ENCODE measurements at places on chromosomes 1 and 21. TPM values are rescaled to one million over a fixed set of nuclear protein-coding genes. Genes with fewer than 3 reads are reported as not detected.

- no peak for DNase-seq
These were observed 25.8 kb downstream of the ANP32E start for GRCh38 chr1:150210091-150210490.

DNA sequence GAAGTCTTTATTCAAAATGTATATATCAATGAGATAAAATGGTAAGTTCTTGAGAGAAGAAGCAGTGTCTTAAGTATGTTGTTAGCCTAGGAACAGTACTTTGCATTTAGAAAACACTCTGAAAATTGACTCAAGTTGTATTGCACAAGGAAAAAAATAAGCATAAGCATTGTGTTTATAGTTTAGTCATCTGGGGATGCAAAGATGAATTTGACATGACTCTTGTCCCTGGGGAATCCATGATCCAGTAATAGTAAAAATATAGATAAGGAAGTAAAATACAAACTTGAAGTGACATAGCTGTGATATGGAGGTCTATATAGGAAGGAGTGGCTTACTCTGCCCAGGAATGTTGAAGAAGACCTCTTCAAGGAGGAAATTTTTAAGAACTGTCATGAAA, 185.0 kb upstream of the PTBP2 start:
- DNase-seq, result peak; percentile 77

- DNase-seq, result no peak
These were observed 29.8 kb downstream of the PARP1 start for GRCh38 chr1:226378071-226378470.

GRCh38 chr1:101167891-101168290, 68.9 kb upstream of the S1PR1 start:
- no peak for DNase-seq

GRCh38 chr1:59631561-59632255, 183.0 kb upstream of the HOOK1 start:
- no peak for DNase-seq

DNA sequence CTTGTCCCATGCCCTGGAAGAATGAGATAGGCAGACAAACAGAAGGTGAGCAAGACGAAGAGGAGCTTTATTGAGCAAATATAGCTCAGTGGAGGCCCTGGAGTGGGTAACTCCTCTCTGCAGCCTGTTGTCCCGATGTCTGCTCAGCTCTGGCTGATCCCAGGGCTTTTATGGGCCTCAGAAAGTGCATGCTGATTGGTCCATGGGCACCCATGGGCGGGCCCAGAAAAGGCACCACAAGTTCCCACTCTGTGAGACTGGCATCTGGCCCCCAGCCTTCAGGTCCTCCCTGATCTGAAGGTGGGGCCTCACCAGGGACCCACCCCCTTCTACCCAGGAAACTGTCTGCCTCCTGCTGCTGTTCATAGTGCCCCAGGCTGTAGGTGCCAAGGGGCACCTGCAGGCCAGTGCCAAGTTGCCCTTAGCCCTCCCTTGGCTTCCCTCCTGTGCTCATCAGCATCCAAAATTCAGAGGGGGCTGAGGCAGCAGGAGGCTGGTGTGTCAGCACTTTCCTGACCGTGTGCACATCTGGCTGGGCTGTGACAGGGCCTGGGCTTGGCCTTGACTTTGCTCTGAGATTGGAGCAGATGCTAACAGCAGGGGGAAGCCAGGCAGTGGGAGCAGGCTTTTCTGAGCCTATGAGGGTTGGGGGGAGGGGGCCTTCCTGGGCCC, 35.4 kb downstream of the ACTL8 start:
- DNase-seq, result no peak

- DNase-seq, result peak; percentile 87
These were observed 186.8 kb downstream of the LTN1 start for GRCh38 chr21:28805885-28806284.

DNA sequence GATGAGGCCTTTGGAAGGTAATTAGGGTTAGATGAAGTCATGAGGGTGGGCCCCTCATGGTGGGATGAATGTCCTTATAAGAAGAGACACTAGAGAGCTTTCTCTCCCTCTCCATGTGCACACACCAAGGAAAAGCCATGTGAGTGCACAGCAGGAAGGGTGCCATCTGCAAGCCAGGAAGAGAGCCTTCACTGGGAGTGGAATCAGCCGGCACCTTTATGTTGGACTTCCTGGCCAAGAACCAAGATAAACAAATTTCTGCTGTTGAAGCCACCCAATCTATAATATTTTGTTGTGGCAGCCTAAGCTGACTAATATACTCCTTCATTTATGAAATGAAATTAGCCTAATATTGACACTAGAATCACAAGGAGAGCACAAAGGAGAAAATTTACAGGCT, 38.2 kb upstream of the PKP1 start:
- DNase-seq, result no peak

GRCh38 chr1:47452426-47452825, 14.6 kb downstream of the FOXD2 start:
- no peak for DNase-seq

- peak; percentile 93 for DNase-seq
These were observed 68.9 kb upstream of the TSPAN2 start for GRCh38 chr1:115158181-115158580.

GRCh38 chr1:228691926-228692325, 43.4 kb upstream of the RHOU start:
- peak; percentile 50 for DNase-seq

- no peak for DNase-seq
These were observed 290.9 kb downstream of the CAMTA1 start for GRCh38 chr1:7076117-7076516.

DNA sequence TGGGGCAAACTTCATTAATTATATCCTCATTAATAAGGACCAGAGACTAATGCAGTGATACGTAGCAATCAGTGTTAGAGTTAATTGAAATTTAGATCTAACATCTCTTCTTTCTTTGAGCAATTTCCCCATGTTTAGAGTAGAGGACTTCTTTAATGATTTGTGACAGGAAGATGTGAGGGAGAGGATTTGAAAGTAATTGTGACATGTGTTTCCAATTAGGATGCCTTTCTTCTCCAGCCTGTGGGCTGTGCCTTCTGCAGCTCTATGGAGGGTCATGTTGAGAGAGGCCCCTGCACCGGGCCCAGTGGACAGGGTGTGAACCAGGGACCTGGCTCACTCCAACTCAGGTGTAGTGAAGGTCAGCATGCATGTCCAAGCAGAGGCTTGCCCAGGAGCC, 103.0 kb downstream of the GREM2 start:
- peak; percentile 38 for DNase-seq

GRCh38 chr1:78683079-78683478, 33.4 kb downstream of the IFI44 start:
- no peak for DNase-seq

GRCh38 chr1:14522077-14522925, 76.2 kb upstream of the KAZN start:
- peak; percentile 88 for DNase-seq

DNA sequence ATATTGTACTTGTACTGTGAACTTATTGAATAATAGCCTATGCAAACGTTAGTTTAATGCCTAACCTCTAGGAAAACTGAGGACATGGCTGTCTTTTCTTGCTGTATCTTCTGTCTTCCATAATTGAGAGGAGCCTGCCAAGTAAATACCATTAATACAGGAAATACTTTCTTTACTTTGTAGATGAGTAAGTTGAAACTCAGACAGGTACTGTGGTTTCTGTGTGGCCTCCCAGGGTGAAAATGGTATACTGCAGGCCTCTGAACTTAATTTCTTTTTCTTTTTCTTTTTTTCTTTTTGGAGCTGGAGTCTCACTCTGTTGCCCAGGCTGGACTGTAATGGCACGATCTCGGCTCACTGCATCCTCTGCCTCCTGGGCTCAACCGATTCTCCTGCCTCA, 208.8 kb upstream of the ADGRL4 start:
- no peak for DNase-seq

DNA sequence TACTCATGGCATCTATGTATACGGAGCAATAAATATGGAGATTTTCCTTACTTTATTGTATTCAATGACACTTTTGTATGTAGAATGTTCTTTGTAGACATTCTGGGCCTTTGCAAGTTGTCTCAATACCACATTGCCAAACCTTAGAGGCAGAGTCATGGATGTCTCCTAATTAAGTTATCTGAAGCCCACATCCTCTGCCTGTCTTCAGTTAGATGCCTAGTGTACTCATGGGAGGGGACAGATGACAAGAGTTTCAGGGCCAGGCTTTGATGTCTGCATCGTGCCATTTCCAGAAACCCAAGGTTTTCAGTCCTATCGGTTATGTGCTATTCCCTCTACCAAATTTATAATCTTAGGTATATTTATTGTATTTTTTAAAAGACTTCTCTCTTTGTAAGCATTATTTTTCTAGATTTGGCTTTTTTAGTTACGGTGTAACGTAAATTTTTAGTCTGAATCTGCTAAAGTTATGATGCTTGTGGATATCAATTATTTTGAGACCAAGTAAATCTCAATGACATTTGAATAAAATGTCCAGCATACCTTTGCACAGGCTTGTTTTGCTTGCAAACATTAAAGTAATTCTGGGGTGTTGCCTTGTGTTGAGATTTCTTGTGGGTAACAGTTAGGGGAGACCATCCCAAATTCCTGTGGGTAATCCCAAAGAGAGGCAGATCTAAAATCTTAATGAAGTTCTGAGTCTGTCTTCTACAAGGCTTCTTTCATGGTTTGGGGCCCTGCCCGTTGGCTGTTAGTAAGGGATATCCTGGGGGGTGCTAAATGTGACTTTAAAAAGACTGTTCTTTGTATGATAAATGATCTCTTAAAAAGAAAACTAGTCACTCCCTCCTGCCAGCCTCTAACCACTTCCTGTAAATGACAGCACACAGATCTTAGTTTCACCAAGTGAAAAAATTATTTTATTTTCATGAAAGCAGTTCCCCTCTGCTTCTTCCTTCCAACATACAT, 8.0 kb upstream of the MACF1 start:
- peak; percentile 55 for DNase-seq

DNA sequence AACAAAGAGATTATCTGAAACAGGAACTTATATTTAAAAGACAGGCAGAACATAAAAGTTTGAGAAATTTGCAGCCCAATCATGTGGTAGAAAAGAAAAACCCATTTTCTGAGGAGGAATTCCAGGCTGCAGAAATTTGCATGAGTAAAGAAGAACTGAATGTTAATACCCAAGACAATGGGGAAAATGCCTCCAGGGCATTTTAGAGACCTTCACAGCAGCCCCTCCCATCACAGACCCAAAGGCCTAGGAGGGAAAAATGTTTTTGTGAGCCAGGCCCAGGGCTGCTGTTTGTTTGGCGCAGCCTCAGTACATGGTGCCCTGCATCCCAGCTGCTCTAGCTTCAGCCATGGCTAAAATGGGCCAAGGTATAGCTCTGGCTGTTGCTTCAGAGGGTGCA, 554.3 kb upstream of the CHRM3 start:
- no peak for DNase-seq

DNA sequence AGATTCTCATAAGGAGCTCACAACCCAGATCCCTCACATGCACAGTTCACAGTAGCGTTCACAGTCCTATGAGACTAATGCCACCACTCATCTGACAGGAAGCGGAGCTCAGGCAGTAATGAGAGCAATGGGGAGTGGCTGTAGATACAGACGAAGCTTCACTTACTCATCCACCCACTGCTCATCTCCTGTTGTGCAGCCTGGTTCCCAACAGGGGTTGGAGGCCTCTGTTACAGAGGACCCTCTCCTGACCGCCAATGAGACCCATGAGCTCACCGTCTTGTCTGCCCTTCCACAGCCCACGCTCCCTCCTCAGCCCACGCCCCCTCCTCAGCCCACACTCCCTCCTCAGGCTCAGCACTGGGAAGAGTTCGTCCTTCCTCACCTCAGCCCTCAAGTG, 39.6 kb downstream of the RSPH1 start:
- no peak for DNase-seq

GRCh38 chr1:200706111-200706814, 32.4 kb upstream of the CAMSAP2 start:
- DNase-seq, result no peak

DNA sequence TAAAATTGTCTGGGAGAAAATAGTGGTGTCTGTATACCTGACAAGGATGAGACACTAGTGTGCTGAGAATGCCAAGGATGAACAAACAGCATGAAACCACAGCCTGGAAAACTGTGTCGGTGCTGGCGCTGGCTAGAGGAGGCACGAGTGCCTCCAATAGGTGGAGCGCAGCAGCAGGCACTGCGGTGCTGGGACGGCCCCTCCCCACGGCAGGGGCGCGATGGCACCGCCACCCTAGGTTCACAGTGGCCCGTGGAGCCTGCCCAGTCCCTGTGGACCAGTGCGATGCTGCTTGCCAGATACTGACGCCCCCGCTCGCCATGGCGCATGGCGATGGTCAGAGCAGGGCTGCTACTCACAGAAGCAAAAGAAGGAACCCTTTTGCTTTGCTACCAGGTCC, 6.8 kb downstream of the CFAP410 start:
- DNase-seq, result no peak

DNA sequence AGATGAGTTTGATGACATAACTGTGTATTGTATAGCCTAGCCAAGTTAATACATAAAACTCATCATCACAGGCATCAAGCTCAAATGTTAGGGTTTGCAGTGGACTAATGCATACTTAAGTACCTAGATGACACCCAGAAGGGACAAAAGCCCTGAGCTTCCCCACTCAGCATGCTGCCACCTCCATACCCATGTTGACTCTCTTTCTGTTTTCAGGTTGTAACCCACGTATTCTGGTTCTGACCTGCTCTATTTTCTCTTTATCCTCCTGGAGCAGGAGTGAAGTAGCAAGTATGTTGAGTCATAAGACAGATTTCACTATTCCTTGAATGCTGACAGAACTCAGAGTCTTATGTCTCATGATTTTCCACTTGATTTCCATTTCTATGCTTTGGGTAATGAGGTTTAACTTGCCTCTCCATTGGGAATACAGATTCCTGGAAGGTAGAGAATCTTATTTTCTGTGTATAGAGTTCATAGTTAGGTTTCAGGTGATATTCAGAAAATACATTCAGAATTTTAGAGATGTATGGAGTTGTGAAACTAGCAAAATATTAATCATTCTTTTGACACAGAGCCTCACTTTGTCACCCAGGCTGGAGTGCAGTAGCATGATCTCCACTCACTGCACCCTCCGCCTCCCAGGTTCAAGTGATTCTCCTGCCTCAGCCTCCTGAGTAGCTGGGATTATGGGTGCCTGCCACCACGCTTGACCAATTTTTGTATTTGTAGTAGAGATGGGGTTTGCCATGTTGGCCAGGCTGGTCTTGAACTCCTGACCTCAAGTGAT, 122.5 kb upstream of the KCNJ15 start:
- peak; percentile 17 for DNase-seq

GRCh38 chr1:228338521-228339051, 68.0 kb downstream of the TRIM11 start:
- DNase-seq, result no peak

DNA sequence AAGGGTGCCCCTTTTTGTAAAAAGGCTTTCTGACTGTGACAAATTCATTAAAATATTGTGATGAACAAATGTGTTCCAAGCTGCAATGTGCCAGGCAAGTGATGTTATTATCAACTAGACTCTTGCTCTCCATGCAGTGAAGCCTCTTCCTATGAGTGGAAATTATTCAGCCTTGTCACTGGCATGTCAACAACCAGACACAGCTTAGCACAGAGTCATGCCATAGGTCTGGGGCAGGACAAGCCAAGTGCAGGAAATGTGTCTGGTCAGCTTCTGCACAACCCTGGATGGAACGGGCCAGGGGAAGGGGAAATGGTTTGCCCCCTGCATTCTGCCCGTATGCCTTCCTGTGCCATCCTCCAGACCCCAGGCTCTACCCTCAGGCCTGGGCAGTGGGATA, 27.4 kb upstream of the GJA5 start:
- no peak for DNase-seq

CD46 gene
- 117 TPM for polyA plus RNA-seq

S100A7A gene
- polyA plus RNA-seq, result not detected

MMP23B gene
- polyA plus RNA-seq, result not detected

WNT4 gene
- polyA plus RNA-seq, result not detected

CHODL gene
- polyA plus RNA-seq, result not detected

SPRR1B gene
- polyA plus RNA-seq, result not detected

KCNQ4 gene
- polyA plus RNA-seq, result not detected

RHD gene
- polyA plus RNA-seq, result 0.33 TPM

IL20 gene
- polyA plus RNA-seq, result not detected

OR2L13 gene
- polyA plus RNA-seq, result not detected

PDE4B gene
- polyA plus RNA-seq, result 19.9 TPM

Data from GM23248 (cell line).